Ovary (tissue), 10 donors: ENCODE measurements at places on chromosomes 4 and X.
A peak's percentile ranks its signal among the peaks of the same experiment; 100 is the strongest.

GRCh38 chr4:7187168-7187535, 5.2 kb upstream of the SORCS2 start:
- H3K4me3 ChIP-seq, result no peak overlapping the region
- H3K27ac ChIP-seq, result no peak overlapping the region
- no peaks in the 10 kb centered on the region for H3K27me3 ChIP-seq

DNA sequence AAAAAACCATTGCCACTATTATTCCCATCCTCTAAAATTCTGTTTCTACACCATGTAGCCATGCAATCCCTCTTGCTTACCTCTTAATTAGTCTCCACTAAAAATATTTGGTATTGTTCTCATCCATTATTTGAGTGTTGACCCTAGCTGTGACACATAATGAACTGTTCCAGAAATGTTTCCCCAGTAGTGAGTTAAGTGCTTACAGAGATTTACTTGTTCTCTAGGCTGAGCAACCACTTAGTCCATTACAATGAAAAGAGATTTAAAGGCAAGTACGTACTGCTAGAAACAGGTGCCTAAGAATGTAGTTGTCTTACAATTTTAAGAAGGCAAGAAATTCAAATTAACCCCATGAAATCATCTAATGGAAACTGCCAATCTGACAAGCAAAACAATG, 112.7 kb upstream of the PTPN13 start:
- H3K4me1 ChIP-seq, result no peaks in the 10 kb centered on the region
- DNase-seq, result no peak
- H3K27me3 ChIP-seq, result no peaks in the 10 kb centered on the region

- no peaks in the 10 kb centered on the region for H3K36me3 ChIP-seq
- DNase-seq, result peak; percentile 84
- H3K4me3 ChIP-seq, result peak within 1 kb of the TSS; percentile 40
- H3K27me3 ChIP-seq, result no peaks in the 10 kb centered on the region
- peak within 1 kb of the TSS; percentile 83 for H3K27ac ChIP-seq
- H3K4me1 ChIP-seq, result peaks cover 8% of the 10 kb centered on the region
These were observed at the start of gene ARMCX4 for GRCh38 chrX:101485212-101485949. Gene ARMCX4, plus strand, starts transcription at chrX:101485456. Its CDS starts 3,134 bp downstream, at chrX:101488590.

GRCh38 chr4:153067376-153067775, 131.3 kb downstream of the FHDC1 start:
- no peaks in the 10 kb centered on the region for H3K36me3 ChIP-seq
- no peaks in the 10 kb centered on the region for H3K4me1 ChIP-seq
- H3K4me3 ChIP-seq, result no peak overlapping the region
- H3K27me3 ChIP-seq, result no peaks in the 10 kb centered on the region

GRCh38 chr4:42492962-42493361, 95.7 kb downstream of the SHISA3 start:
- DNase-seq, result no peak
- H3K4me1 ChIP-seq, result peaks cover 4% of the 10 kb centered on the region
- H3K4me3 ChIP-seq, result no peak overlapping the region
- H3K27ac ChIP-seq, result no peak overlapping the region
- H3K36me3 ChIP-seq, result no peaks in the 10 kb centered on the region

GRCh38 chr4:85474818-85475630, at the start of gene ARHGAP24:
Gene ARHGAP24, plus strand, starts transcription at chr4:85475150.
- H3K27ac ChIP-seq, result peak within 1 kb of the TSS; percentile 44
- H3K27me3 ChIP-seq, result no peaks in the 10 kb centered on the region
- no peaks in the 10 kb centered on the region for H3K4me1 ChIP-seq
- H3K4me3 ChIP-seq, result peak within 1 kb of the TSS; percentile 56
- no peaks in the 10 kb centered on the region for H3K36me3 ChIP-seq

DNA sequence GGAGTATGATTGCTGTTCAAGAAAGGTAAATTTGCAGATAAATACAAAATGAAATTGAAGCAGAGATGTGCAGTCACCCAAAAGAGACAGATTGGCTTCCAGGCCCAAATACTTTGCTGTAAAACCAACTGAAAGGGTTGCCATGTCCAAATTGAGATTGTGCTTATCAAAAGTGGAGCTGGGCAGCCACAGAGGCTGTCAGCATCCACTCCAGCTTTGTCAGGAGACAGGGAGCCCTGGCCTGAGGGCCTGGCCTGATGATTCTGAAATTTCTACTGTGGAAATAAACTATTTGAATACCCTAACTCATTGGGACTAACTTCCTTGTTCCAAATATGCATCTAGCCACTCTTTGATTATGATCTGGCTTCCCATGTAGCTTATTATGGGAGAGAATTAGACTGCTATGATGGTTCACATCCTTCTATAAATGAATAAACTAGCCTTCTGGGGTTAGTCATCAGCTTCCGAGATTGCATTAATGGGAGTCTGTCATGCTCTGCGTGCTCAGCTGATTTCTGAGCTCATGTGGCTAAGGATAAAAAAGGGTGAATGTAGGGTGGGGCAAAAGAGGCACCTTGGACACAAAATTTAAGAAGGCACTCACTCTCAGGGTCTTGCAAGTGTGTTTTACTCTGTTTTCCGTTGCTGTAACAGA, 48.2 kb downstream of the SLC34A2 start:
- H3K4me1 ChIP-seq, result no peaks in the 10 kb centered on the region
- H3K27ac ChIP-seq, result no peak overlapping the region
- no peak for DNase-seq
- H3K4me3 ChIP-seq, result no peak overlapping the region

DNA sequence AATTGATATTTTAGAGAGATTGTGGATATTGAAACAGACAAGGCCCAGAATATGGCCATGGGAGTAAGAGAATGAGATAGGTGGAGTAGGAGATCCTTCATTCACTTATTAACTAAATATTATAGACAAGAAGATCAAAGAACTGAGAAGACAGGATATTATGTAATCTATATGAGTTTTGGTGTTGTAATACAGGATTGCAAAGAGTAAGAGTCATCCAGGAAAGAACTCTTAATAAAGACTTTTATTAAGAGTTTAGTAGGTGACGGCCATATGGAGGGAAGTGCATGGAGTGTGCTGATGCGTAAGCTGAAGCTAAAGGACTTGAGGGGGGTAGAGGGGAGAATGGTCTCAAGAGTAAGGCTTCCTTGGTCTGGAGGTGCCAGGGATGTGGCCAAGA, 153.7 kb downstream of the VEGFC start:
- H3K36me3 ChIP-seq, result no peaks in the 10 kb centered on the region
- H3K4me1 ChIP-seq, result no peaks in the 10 kb centered on the region
- no peak for DNase-seq
- H3K4me3 ChIP-seq, result no peak overlapping the region
- H3K27ac ChIP-seq, result no peak overlapping the region
